ENCODE measurements at places on chromosomes 6 and 20.

GRCh38 chr6:111970426-111970825 lies 83.5 kb upstream of the CCN6 start:
- DNase-seq, result no peak

DNA sequence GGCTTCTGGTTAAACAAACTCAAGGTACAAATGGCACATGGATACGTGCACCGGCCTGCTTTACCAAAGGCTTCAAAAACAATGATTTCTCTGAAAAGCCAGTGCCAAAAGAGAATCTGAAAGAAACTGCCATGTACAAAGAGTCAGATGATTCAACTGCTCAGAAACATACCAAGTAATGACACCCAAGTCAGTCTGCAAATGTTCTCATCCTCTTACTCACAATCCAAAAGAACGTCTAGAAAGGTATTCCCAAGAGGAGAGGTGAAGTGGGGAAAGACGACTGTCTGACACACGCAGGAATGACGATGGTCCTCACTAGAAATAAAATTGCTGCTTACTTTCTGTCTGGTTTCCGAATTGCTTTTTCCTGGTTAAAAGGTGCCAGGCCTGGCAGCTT lies 52.9 kb downstream of the NFATC2 start:
- no peak for DNase-seq

DNA sequence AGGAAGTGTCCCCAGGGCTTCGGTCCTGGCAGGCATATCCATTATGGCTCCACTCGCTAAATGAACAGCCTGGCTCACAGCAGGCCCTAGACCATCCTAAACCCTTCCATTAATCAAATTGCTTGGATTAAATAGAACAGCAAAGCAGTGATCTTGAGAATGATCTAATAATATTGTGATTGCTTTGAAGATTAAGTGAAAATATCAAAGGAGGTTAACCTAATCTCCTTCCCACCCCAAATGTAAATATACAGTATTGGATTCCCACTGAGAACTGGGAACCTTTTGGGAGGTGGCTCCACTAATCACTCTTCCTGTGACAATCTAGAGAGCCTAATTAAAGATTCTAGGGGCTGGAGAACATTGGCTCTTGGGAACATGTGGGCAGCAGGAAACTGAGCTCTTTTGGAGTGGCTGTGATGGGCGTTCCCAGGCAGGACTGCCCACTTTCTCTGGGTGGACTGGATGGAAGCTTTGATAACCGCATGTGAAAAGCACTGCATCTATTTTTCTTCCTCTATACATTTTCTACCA lies 68.3 kb upstream of the FRMD1 start:
- no peak for DNase-seq

- DNase-seq, result no peak
Measured at GRCh38 chr6:49980898-49981297, 11.5 kb upstream of the DEFB113 start.

GRCh38 chr6:43614396-43614730 lies 14.7 kb downstream of the GTPBP2 start:
- no peak for DNase-seq

- no peak for DNase-seq
Measured at GRCh38 chr6:150492941-150493340, 106.7 kb upstream of the PLEKHG1 start.

GRCh38 chr20:51894201-51894600 lies 91.9 kb upstream of the SALL4 start:
- no peak for DNase-seq

DNA sequence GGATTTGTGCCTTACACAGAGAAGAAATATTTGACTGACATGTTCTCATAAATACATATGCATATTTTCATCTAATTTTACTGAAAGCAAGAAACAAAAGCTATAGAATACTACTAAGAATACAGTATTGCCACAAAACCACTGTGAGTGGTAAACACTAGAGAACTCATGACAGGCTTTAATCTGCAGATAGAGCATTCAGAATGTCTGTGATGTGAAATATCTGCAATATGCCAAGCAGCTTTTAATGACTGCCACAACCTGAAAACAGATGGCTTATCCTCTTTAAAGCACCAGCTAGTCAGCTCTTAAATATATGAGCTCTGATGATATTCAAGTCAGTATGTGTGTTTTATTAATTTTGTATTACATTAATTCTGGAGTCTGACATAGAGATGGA lies 3.4 kb downstream of the NAPB start:
- DNase-seq, result no peak

- DNase-seq, result no peak
Measured at GRCh38 chr20:57944988-57945387, 235.2 kb upstream of the PMEPA1 start.

GRCh38 chr6:108442770-108443520 lies 117.8 kb upstream of the FOXO3 start:
- no peak for DNase-seq

- DNase-seq, result no peak
Measured at GRCh38 chr6:41028561-41029412, 10.2 kb downstream of the UNC5CL start.

DNA sequence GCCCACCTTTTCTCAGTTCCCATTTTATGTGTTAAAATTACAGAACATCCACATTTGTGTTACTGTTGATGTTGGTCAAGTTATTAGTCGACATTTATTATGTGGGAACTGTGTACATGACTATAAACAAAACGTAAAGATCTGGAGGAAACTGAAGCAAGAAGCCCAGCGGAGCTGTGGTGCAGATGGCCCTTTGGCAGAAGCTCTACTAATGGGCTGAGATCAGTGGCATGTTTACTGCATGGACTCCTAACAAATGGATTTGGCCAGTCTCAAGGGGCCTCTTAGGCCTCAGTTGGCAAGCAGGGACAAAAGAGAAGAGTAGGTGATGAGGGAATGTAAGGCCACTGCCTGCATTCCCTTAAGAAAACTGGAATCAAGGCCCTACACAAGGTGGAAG lies 282.1 kb upstream of the TCF21 start:
- DNase-seq, result no peak

GRCh38 chr20:63258781-63259180 lies 4.5 kb upstream of the NKAIN4 start:
- DNase-seq, result no peak

GRCh38 chr6:109297406-109298110 lies 84.7 kb downstream of the CD164 start:
- no peak for DNase-seq

GRCh38 chr6:105797983-105798453 lies 288.1 kb upstream of the PRDM1 start:
- no peak for DNase-seq

DNA sequence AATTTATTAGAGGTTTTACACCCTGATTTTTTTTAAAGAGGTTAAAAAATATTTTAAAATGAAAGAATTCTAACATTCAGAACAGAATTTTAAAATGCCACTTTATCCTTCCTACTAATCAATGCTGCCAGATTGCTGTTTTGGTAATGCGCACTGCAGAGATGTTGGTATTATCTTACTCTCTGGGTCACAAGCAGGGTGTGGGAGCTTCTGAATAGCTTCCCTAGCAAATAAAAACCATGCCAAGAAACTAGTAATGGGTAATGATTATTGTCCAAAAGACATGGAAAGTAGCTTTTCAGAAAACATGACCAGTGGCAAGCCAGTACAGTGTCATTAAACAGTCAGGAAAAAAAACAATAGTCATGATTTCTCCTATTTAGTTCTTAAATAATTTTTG lies 205.4 kb downstream of the TPBG start:
- no peak for DNase-seq

- no peak for DNase-seq
Measured at GRCh38 chr6:18823782-18824386, 436.7 kb downstream of the RNF144B start.

- DNase-seq, result no peak
Measured at GRCh38 chr20:51116765-51117686, 94.1 kb upstream of the KCNG1 start.

DNA sequence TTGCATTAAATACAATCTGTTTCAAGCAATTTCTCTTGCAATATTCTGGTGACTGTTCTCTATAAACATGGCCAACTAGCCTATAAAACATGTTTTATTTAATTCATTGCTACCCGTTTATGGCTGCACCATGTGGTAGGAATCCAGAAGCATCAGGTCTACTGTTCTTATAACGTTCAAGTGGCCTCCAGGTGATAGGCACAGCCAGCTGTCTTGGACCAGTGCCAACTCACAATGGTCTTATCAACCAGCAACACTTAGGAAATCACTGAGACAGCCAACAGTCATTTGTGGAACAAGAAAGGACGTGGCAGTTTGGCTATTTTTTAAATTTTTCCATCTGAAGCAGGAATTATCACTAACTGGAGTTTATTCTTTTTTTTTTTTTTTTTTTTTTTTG lies 193.6 kb downstream of the NKAIN2 start:
- no peak for DNase-seq

DNA sequence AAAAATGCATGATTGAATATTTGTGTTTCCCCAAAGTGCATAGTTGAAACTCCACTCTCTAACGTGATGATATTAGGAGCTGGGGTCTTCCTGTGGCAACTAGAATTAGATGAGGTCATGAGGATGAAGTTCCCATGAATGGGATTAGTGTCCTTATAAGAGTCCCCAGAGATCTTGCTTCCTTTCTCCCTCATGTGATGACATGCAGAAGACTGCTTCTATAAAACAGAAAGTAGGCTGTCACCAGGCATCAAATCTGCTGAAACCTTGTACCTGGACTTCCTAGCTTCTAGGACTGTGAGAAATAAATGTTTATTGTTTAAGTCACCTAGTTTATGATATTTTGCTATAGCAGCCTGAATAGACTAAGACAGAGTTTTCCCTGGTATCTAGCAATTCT lies 586.5 kb upstream of the EPHA7 start:
- no peak for DNase-seq

- no peak for DNase-seq
Measured at GRCh38 chr6:297571-298232, 5.4 kb downstream of the DUSP22 start.

GRCh38 chr6:105949869-105950268 lies 136.3 kb upstream of the PRDM1 start:
- no peak for DNase-seq

GRCh38 chr6:153525998-153526397 lies 394.9 kb upstream of the RGS17 start:
- DNase-seq, result no peak

DNA sequence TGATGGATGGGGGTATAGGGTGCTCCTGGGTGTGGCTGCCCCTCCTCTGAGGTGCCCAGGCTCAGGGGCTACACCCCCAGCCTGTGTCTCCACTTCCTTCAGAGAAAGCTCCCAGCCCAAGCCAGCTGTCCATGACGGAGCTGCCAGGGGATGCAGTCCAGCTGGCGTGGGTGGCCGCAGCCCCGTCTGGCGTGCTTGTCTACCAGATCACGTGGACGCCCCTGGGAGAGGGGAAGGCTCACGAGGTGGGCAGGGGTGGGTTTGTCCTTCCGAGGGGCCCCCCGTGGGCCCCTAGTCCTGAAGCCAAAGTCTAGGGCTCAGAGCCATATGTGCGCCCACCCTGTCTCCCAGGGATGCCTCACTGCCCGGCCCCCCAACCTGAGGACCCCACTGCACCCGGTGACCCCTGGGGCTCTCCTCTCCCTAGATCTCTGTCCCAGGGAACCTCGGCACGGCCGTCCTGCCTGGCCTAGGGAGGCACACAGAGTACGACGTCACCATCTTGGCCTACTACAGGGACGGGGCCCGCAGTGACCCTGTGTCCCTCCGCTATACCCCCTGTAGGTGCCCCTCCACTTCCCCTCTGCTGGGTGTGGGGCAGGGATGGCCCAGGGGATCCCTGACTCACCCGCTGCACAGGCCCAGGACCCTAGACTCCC lies 19.8 kb downstream of the COL20A1 start:
- DNase-seq, result no peak

- DNase-seq, result no peak
Measured at GRCh38 chr6:84867521-84867920, 103.1 kb upstream of the TBX18 start.

DNA sequence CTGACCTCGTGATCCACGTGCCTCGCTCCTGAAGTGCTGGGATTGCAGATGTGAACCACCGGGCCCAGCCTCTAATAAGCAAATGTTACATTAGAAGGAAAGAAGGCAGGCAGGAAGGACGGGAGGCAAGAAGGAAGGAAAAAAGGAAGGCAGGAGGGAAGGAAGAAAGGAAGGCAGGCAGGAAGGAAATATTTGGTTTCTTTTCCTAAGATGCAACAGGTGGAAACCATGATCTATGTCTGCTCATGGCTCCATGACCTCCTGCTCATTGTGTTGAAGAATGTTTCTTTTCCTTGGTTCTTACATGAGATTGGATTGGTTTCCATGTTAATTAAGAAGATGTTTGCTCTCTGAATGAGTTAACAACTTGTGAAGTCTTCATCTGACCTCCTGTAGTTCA lies 91.8 kb upstream of the SNX9 start:
- DNase-seq, result no peak

DNA sequence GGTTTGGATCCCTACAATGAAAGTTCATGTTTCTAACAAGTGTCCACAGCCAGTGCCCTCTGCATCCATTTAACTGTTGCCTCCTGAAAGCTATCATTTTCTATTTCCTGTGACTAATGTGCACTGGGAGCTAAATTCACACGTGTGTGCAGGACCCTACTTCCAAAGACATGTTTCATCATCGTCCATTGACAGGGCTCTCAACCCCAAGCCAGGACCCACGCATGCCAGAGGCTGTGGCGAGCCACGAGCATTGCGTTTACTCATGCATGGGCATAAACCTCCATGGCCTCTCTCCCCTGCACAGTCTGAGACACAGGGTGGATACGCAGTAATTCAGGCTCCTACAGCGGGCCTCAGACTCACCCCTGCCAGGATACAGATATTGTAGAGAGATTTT lies 153.2 kb downstream of the MAFB start:
- no peak for DNase-seq

DNA sequence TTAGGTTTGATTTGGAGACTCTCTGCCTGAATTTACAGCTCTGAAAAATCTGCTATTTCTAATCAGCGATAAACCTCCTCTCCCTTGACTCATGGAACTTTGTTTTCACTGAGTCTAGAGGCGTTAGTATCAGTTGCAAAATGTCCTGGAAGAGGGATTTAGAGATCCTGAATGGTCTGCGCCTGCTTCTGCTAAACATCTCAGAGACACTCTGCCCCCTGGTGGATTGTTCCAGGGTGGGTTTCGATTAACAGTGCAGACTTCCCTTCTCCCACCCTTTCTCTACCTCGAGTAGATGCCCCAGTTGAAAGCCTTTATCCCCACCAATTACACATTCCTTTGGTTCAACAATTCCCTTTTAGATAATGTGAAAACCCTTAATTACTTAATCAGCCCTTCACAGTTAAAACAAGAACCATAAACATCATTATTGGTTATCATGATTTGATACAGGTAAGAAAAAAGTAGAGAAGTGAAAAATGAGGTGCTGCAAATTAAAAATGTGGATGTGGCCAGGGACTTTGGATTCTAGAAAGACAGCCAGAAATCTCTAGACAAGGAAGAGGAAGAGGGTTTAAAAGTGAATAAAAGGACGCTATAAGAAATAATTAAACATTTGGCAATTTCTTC lies 5.5 kb downstream of the HTR1B start:
- no peak for DNase-seq

GRCh38 chr6:133806382-133807140 lies 82.4 kb upstream of the TCF21 start:
- no peak for DNase-seq

DNA sequence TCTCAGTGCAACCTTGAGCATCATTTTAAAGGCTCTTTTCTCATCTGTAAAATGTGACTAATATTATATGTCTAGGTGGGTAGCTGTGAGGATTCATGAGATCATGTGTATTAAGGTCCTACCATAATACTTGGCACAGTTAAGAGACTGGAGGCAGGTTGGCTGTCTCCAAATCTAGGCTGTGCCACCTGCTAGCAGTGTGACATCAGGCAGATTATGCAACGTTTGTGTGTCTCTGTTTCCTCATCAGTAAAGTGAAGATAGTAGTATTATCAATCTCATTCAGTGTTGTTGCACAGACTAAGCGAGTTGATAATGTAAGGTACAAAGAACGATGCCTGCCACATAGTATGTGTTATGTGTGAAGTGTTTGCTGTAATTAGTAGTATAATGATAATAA lies 227.4 kb downstream of the SAMD5 start:
- DNase-seq, result no peak
